ENCODE measurements at places on chromosomes 3 and 15.

DNA sequence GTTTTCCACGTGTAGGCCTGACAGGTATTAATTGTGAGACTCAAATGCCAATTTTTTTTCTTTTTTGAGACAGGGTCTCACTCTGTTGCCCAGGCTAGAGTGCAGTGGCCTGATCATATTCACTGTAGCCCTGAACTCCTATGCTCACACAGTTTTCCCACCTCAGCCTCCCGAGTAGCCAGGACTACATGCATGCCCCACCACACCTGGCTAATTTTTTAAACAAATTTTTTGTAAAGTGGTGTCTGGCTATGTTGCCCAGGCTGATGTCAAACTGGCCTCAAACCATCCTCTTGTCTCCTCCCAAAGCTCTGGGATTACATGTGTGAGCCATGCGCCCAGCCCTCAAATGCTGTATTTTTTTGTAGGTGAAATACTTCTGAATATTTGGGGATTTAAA is 14.0 kb downstream of the SLC25A36 start:
- no peak for DNase-seq

DNA sequence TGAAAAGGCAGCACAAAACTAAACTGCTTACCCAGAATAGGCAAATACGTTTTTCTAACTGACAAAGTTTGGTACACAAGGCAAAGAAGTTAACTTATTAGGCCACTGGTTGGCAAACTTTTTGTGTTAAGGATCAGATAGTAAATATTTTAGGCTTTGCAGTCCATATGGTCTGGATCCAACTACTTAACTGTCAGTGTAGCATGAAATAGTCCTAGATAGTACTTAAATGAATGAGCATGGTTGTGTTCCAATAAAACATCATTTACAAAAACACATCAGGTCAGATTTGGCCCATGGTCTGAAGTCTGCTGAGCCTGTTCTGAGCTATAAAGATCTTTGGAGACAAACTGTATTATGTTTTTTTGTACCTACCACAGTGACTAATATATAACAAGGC is 136.9 kb downstream of the PCCB start:
- no peak for DNase-seq

- DNase-seq, result no peak
These were observed 1099.5 kb downstream of the ROBO1 start for GRCh38 chr3:78668302-78668701.

GRCh38 chr15:99962006-99962561 is 228.8 kb upstream of the LYSMD4 start:
- DNase-seq, result no peak

DNA sequence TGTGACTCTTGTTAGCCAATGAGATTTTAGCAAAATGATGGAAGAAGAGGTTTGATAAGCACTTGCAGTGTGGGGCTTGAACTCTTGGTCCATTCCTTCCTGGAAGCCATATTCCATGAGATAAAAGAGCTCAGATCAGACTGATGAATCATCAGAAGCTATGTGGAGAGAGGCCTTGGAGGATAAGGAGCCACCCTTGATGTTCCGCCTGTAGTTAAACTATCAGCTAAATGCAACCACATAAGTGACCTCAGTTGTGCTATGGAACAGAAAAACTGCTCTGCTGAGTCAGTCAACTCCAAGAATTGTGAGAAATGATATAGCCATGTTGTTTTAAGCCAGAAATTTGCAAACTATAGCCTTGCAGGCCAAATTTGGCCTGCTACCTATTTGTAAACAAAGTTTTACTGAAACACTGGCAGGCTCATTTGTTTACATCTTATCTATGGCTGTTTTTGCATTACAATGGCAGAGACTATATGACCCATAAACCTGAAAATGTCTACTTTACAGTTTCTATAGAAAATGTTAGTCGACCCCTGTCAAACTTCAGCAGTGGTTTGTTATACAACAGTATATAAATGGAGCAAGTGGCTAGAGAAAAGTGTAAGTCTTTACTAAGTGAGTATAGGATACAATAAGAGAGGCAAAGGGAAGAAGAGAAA is 27.6 kb upstream of the GAP43 start:
- DNase-seq, result no peak

DNA sequence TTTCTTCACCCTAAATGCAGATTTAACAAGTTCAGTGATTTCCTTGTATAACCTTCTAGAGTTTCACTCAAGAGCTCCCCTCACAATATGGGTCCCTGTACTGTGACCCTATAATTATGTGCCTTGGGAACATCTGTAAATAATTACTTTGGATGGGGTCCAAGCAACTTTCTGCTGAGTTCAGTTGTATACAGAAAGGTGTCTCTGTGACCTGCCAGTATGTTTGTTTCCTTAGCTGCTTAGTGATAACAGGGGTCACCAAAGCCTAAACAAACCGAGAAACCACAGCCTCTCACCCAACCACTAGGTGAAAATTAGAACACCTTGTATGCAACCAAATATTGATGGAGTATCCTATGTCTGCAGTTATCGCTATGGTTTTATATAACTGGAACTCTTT is 29.8 kb upstream of the SLC25A36 start:
- no peak for DNase-seq

DNA sequence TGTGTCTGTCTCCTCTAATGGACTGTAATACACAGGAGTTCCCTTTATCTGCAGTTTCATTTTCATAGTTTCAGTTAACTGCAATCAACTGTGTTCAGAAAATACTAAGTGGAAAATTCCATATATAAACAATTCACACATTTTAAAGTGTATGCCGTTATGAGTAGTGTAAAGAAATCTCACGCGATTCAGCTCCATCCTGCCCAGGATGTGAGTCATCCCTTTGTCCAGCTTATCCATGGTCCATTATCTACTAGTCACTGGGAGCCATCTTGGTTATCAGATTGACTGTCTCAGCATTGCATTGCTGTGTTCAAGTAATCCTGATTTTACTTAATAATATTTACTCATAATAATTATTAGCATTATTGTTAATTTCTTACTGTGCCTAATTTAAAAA is 14.5 kb downstream of the ZPLD1 start:
- no peak for DNase-seq

- DNase-seq, result no peak
These were observed 34.7 kb downstream of the MYO5A start for GRCh38 chr15:52493968-52494367.

DNA sequence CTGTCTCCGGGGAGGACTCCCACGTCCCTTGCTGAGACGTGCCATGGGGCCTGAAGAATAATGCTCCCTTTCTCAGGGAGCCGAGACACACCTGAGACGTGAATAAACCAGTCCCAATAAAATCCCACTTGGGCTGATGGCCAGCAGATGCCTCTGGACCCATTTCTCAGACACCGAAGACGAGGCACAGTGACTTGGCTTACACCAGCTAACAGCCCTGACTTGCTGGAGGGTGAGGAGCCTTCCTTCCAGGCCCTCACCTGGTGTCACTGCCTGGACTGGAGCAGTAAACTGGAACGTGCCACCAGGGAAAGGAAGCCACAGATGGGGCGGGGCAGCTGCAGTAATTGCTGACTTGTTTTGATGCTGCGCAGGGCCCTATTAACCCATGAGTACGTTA is 189.7 kb downstream of the PDZRN3 start:
- DNase-seq, result no peak

Data from CD4-positive, alpha-beta T cell treated with Interleukin-17A for 1 hour (primary cell).